ENCODE measurements at places on chromosomes 3 and 15.
A peak's percentile ranks its signal among the peaks of the same experiment; 100 is the strongest.

DNA sequence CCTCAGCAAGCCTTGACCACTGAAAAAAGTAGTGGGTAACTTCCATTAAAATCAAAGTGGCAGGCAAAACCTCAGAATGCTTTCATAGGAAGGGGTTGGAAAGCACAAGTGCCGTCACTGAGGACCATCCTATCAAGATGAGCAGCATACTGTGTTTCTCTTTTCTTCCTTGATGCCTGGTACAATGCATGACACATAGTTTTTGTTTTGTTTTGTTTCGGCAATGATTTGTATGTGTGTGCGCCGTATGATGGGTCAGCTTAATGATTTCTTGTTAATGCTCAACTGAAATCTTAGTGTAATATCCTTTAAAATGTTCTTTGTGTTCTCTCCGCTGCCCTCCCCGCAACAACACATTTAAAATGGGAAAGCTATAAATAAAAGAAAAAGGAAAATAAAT, 476.4 kb upstream of the KCNMB2 start:
- DNase-seq = no peak

DNA sequence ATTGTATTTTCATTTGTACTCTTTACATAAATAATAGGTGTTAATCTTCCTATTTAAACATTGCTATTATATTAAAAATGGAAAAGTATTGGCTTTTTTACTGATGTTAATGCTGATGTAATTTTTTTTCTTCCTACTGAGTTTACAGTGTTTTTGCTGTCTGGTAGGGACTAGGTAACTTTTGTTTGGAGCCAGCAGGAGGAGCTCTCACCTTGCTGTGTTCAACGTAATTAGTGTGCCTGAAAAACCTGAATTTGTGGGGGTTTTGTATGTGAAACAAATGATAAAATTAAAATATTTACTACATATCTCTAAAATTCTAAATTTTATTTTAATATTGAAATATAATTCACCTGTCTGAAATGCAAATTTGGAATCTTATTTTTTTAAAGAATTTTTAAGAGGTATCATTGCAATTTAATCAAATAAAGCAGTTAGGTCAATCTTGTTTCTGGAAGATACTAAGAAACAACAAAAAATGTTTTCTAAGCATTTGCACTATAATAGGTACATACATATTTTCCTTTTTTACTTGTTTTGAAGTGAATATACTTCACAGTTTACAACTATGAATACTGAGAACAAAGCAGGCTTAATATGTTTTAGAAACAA, 48.8 kb downstream of the EPHA6 start:
- DNase-seq = peak; percentile 50

GRCh38 chr3:142363936-142364467, 83.8 kb downstream of the XRN1 start:
- no peak for DNase-seq

- DNase-seq = peak; percentile 11
These were observed 21.5 kb downstream of the CFAP161 start for GRCh38 chr15:81155375-81156218.

DNA sequence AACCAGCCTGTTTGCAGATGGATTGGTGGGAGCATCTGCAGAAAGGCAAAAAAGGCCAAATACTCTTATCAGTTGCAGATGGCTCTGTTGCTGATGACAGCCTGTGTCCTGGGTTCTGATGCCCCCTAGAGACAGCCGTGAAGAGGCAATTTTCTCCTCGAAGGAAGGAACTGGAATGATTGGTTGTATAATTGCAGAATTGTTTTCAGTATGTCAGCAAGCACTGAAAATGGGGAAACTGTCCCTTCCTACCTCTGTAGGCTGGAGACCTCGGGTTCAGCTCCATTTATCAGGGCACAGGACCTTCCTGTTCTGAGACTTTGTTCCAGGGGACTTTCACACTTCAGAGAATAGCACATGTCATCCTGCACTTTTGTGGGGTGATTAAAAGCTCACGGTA, 103.0 kb downstream of the PGPEP1L start:
- no peak for DNase-seq

GRCh38 chr3:46542801-46543201, 23.3 kb downstream of the LRRC2 start:
- DNase-seq = no peak

Measured in left kidney (tissue), 8 donors.